ENCODE measurements at places on chromosomes 3 and 15. TPM values are rescaled to one million over a fixed set of nuclear protein-coding genes. Genes with fewer than 3 reads are reported as not detected.

MKRN2OS gene
- total RNA-seq: not detected

PLA2G4B gene
- total RNA-seq: 8.9 TPM

ETV5 gene
- total RNA-seq: 0.52 TPM

ADAMTS17 gene
- 6.0 TPM for total RNA-seq

IMPG2 gene
- total RNA-seq: 0.29 TPM

FAM81A gene
- 4.6 TPM for total RNA-seq
